ENCODE measurements at places on chromosomes 2 and 18.
A peak's percentile ranks its signal among the peaks of the same experiment; 100 is the strongest.

DNA sequence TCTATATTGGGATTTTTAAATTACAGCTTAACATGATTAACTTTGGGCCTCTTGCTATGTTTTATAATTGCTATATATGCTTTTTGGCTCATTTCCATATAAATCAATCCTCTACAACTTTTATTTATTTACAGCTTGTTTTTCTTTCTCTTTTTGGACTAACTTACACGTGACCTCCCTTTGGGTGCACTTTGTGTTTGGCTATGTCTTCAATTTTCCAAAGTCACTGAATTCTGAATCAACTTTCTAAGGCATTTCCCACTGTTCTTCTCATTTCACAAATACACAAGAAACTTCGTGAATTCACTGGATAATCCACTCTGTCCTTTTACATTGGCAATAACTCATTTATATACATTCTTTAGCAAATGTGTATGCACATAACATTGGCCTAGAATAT, 5.4 kb upstream of the CPS1 start:
- DNase-seq, result no peak

GRCh38 chr18:23722646-23723045, 33.4 kb downstream of the LAMA3 start:
- peak; percentile 72 for DNase-seq

GRCh38 chr2:187407407-187408084, 40.5 kb downstream of the CALCRL start:
- no peak for DNase-seq

- no peak for DNase-seq
Measured at GRCh38 chr2:239376351-239376750, 24.5 kb downstream of the HDAC4 start.

GRCh38 chr2:178419123-178419522, 31.9 kb downstream of the PRKRA start:
- DNase-seq, result peak; percentile 31

DNA sequence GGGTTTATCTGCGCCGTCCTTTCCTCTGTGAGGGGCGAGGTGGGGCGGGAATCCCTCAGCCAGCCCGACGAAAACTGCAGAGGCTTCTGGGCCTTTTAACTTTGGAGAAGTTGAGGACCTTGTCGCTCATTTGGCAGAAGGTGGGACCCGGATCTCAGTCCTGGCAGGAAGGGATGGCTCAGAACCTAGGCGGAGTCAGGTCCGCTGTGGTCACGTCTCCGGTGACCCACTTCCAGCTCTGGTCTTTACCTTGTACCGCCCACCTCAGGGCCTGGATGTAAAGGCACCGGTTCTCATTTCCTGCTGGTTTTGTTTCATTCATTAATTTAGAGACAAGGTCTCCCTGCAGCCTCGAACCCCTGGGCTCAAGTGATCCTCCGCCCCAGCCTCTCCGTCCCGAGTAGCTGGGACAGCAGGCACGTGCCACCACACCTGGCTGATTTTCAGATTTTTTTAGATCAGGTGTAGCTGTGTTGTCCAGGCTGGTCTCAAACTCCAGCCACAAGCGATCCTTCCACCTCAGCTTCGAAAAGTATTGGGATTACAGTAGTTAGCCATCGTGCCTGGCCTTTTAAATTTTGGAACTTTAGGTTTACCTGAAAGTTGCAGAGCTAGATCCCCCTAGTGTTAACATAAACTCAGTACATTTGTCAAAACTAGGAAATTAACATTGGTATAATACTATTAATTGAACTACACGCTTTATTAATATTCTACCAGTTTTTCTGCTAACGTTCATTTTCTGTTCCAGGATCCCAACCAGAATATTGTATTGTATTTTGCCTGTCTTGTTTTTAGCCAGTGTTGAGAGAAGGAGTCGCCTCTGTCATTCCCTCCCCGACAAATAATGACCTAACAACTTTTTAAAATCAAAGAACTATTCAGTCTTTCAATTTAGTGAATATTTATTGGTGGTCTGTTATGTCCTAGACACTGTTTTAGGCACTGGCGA, 852 bp downstream of the POLI start:
- DNase-seq, result peak; percentile 34
